ENCODE measurements at places on chromosomes 11 and 22. TPM values are rescaled to one million over a fixed set of nuclear protein-coding genes. Genes with fewer than 3 reads are reported as not detected.

DNA sequence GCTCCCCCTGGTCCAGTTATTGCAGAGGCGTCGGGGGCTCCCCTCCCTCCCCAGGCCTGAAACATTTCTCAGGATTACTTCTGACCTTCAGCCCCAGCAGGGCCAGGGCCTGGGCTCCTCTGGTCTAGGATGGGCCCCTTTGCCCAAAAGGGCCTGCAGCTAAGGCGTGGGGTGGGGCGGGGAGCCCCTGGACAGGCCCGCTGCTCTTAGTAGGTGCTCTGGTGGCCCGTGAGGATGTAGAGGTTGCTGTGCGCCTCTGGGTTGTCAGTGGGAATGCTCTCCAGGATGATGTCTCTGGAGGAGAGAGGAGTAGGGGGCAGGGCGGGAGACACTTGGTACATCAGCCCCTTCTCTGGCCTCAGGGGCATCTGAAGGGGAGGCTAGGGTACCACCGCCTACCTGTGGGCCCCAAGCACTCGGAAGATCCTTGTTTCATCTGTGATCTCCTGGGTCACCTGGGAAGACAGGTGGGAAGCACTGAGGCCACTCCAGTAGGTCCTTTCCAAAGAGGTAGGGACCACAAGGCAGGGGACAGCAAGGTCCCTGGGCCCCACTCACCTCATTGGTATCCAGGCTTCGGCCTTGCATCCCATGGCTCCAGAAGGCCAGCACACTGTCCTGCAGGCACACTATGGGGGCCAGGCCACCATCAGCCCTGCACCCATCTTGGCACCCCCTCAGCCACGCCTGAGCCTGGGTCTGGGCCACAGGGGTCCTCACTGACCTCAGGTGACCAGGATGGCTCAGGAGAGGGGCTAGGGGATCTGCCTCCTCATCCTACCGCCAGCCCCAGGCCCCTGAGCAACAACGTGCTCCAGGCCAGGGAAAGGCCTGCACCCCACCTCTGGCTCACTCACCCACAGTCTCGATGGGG lies 11.2 kb upstream of the SF1 start:
- peaks cover 7% of the 10 kb centered on the region for H3K36me3 ChIP-seq
- no peak overlapping the region for H3K27ac ChIP-seq
- peaks cover 16% of the 10 kb centered on the region for H3K4me1 ChIP-seq
- peak; percentile 14 for DNase-seq
- H3K4me3 ChIP-seq: no peak overlapping the region

GRCh38 chr11:91560434-91560833 lies 664.2 kb upstream of the FAT3 start:
- H3K27ac ChIP-seq: no peak overlapping the region
- H3K4me1 ChIP-seq: no peaks in the 10 kb centered on the region
- no peaks in the 10 kb centered on the region for H3K27me3 ChIP-seq

APOC3 gene
- total RNA-seq: not detected

- H3K4me3 ChIP-seq: no peak overlapping the region
- peaks cover 27% of the 10 kb centered on the region for H3K36me3 ChIP-seq
- no peaks in the 10 kb centered on the region for H3K27me3 ChIP-seq
- no peak for DNase-seq
- no peaks in the 10 kb centered on the region for H3K4me1 ChIP-seq
These were observed 81.9 kb downstream of the CEP164 start for GRCh38 chr11:117409511-117409910.
